Suppressor macrophage treated with lipopolysaccharide for 1 hour (primary cell): ENCODE measurements at places on chromosomes 7 and 10.
A peak's percentile ranks its signal among the peaks of the same experiment; 100 is the strongest.

DNA sequence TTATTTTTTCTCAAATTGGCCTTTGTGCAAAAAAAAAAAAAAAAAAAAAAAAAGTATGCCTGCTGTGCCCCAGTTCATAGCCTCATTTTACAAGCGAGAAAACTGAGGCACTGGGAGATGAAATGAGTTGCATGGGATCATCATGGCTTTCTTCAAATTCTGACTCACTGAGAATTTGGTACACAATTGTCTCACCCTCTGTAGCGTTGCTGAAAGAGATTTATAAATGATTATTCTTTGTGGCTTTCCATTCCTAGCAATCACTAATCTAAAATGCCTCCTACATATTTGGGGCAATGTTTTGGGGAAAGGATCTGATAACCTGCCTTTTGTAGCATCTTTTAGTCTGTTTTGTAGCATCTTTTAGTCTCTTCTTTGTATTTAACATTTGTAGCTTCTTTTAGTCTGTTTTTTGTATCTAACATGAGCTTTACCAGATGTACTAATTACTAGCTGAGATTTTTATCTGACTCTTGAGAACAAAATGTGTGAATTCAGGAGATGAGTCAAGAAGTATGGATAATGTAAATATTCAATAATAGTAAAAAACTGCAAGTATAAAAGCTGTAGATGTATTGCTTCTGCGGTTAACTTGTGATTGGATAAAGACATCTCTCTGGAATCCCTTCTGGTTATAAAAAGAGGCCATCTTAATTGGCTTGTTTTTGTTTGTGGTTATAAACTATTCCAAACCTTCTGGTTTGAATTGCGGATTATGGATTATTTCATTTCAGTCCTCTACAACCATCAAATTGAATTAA, 161.4 kb downstream of the ARID5B start:
- DNase-seq: no peak

DNA sequence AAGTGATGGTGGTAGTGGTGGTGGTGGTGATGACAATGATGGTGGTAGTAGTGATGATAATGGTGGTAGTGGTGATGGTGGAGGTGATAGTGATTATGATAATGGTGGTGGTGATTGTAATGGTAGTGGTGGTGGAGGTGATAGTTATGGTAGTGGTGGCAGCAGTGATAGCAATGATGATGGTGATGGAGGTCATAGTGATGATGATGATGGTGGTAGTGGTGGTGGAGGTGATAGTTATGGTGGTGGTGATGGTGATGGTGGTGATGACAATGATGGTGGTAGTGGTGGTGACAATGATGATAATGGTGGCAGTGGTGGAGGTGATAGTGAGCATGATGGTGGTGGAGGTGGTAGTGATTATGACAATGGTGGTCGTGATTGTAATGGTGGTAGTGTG, 191.7 kb upstream of the RNF32 start:
- no peak for DNase-seq

- peak; percentile 43 for DNase-seq
These were observed 260.3 kb downstream of the ARHGAP12 start for GRCh38 chr10:31668326-31668725.

GRCh38 chr7:154409703-154410311, 357.6 kb downstream of the DPP6 start:
- DNase-seq: no peak

GRCh38 chr7:4136501-4137110, 545.5 kb upstream of the FOXK1 start:
- DNase-seq: no peak

DNA sequence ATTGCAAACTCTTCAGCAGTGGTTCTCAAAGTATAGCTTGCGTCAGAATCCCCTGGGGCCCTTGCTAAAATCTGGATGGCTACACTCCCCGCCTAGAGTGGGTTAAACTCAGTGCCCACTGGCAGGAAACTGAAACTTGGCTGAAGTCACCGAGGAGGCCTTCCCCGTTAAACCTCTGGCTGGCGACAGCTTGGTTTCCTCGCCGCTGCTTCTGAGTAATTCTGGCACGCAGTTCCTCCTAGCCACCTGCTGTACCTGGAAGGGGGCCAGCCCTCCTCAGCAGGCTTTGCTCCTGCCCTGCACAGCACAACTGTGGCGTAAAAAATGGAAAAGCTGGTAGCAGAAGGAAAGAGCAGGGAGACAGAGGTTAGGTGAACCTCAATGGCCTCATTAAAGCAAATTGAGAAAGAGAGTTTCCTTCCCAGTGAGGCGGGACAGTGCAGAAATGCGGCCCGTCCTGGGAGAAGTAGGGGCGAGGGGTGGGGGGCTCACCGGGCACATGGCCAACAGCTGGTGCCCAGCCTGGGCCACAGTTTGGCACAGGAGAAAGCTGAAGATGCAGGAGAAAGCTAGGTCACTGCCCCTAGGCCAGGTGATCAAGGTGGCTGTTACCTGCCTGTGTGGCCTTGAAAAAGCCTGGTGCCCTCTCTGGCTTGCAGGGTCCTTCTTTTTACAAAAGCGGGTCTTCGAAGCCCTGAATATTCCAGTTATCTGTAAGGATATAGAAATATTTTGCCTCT, 46.6 kb downstream of the ALOX5 start:
- peak; percentile 94 for DNase-seq

GRCh38 chr7:102264367-102264891, 22.2 kb upstream of the SH2B2 start:
- peak; percentile 69 for DNase-seq

DNA sequence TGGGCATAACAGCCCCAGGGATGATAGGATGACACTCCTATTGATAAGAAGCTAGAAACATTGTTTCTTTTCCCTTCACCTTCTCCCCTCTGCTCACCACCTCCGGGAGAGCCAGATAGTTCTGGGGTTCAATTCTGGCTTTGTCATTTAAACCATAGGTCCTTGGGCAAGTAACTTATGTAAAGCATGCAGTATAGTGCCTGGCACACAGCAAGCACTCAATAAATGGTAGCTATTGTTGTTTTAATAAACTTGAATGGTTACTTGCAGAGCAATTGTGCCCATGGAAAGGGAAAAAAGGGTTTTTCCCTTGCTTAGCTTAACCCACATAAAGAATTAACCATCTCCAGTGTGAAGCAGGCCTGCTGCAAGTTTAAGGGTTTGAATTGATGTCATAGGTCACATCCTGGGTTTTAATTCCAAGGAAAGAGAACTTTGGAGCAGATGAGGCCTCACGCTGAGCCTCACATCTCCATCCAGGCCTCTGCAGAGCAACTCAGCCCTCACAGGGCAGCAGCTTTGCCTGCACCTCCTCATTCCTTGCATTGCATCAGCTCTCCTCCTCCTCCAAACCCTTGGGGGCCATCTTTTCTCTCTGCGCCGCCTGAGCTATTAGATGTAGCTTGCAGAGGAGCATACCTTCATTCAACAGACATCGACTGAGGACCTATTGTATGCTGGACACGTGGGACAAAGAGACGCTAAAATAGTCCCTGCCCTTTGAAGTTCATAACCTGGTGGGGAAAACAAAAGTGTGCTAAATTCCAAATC, 22.9 kb downstream of the ZNF775 start:
- no peak for DNase-seq

DNA sequence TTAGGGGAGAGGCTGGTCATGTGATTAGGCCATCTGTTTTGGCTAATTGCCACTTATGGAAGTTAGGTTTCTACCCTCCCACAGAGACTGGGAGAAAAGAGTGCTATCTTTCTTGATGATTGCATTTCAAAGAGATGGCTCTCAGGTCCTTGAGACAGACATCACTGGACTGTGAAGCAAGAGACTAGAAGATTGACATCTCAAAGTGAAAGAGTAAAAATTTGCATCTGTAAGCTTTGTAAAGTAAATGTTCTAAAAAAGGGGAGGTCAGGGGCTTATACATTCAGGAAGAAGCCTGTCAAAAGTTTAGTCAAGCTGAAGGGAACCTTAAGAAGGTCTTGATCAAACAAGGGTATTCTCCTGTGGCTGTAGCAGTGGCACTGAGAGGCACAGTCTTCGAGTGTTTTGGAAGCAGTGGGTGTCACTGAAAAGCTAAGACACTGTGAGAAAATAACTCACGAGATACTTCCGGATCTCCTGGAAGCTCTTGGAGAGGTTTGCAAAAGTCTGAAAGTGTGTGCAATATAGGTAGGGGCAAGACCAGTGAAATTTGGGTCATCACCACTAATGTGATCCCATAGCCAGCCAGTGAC, 342.1 kb downstream of the PHF14 start:
- no peak for DNase-seq

- no peak for DNase-seq
These were observed 1.2 kb upstream of the AHR start for GRCh38 chr7:17297243-17297642.

DNA sequence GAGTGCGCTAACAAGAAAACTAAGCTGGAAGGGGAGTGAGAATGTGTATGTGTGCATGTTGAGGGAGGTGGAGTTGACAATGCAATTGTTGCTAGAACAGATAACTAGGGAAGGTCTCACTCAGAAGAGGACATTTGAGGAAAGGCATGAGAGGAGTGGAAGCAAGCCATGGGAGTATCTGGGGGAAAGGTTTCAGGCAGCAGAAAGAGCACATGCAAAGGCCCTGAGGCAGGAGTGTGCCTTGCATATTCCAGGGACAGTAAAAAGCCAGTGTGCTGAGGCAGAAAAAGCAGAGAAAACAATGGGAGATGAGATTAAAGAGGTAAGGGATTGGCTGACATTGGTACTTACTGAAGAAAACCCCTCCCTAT, 149.6 kb upstream of the ADO start:
- no peak for DNase-seq

GRCh38 chr7:44066494-44067063, 1.2 kb upstream of the PGAM2 start:
- no peak for DNase-seq

DNA sequence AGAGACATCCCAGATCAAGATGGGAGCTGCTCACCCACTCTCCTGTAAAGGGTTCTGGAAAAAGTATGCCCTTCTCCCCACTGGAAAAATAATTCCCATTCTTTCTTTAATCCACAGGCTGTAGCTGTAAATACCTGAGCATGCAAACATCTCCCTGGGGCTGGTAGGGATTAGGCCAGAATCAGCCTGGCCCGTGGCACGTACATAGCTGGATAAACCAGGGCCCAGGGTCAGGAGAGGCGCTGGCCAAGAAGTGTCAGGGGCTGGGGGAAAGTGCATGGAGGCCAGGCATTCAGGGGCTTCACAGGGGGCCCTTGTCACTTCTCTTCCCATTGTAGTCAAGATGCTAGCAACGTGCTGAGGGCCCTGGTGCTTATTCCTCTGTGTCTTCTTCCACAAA, 30.7 kb upstream of the AQP1 start:
- no peak for DNase-seq

- no peak for DNase-seq
These were observed 88.1 kb upstream of the NRP1 start for GRCh38 chr10:33422471-33423153.

- no peak for DNase-seq
These were observed 33.3 kb downstream of the CD36 start for GRCh38 chr7:80671744-80672143.

- no peak for DNase-seq
These were observed 14.3 kb downstream of the BPGM start for GRCh38 chr7:134660961-134661376.

DNA sequence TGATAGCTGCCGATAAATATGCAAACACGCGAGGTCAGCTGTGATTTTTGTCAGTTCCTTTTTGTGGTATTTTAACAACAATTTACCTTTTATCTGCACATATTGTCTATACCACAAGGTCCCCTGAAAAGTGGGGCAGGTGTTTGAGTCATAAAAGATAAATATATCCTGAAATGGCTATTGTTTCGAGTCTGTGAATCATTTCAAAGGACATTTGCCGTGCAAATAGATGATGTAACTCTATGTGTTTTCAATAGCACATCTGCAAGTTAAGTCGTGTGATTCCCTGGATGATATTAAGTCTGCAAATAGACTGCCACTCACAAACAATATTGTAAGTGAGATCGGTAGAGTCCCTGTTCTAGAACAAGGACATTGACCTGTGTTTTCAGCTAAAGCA, 193.0 kb upstream of the PITRM1 start:
- no peak for DNase-seq

DNA sequence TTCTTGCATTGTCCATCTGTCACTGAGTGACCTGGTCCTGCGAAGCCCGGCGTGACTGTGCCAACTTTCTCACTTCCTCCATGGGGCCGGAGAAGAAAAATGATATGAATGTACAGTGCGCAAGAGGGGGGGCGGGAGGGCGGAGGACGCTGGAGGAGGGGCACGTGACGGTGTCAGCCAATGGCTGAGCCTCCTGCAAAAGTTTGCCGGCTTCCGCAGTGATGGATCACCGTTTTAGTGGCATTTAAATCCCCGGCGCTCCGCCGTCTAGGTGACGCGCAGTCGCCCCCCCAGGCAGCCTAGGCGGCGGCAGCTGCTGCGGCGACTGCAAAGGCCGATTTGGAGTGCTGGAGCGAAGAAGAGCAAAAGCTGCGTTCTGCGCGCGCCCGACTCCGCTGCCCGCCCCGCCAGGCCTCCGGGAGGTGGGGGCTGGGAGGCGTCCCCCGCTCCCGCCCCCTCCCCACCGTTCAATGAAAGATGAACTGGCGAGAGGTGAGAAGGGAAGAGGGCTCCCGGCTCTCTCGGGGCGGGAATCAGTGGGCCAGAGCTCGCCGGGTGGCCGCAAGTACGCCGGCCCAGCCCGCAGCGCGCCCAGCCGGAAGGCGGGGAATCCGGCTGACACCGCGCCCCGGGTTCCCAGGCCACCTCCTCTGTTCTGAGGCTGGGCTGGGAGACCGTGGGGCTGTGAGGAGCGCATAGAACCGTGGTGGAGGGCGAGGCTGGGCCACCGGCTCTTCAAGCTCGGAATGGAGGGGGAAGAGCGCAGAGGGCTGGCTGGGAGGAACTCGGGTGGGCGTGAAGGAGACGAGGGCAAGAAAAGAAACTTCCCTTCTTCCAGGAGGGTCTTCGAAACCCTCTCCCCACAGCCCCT, at the start of gene HOXA1:
TSS of gene HOXA1 (minus strand) at position 104 of the 871 bp plus-strand sequence. CDS start at position 16, 88 bp downstream.
- DNase-seq: peak; percentile 93

- no peak for DNase-seq
These were observed 28.9 kb downstream of the PPIF start for GRCh38 chr10:79376078-79376628.

GRCh38 chr7:72539702-72540101, 127.6 kb upstream of the CALN1 start:
- no peak for DNase-seq

GRCh38 chr7:132752431-132752830, 176.2 kb upstream of the PLXNA4 start:
- DNase-seq: no peak

GRCh38 chr10:8438603-8439002, 384.1 kb downstream of the GATA3 start:
- no peak for DNase-seq

DNA sequence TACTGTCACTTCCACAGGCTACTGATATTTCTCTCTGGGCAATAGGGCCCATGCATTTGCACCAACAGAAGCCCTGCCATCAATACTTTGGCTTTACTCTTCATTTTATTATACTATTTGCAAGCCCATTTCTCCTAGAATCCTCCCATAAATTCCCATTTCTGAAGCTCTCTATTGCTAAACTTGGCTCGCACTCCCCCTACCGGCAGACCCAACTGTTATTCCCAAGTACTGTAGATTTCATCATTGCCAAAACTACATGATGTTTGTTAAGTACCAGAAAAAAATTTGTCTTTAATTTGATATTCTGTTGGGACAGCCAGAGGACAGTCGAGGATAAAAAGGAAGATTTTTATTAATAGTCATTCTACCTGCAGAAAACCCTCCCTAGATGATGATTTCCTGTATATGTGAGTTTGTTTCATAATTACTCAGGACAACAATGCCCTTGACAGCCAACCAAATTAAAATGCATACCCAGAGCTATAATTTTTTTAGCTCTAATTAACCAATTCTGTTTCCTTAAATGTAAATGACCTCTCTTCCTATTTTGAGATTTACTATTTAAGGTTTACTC, 298.6 kb downstream of the REEP3 start:
- DNase-seq: peak; percentile 71

GRCh38 chr10:113589201-113589770, 36.4 kb downstream of the HABP2 start:
- no peak for DNase-seq

- peak; percentile 96 for DNase-seq
These were observed 156.8 kb downstream of the FAM107B start for GRCh38 chr10:14617852-14618251.
